Activated CD8-positive, alpha-beta memory T cell treated with anti-CD3 and anti-CD28 coated beads for 1 hour (primary cell): ENCODE measurements at places on chromosomes 2 and 18.

DNA sequence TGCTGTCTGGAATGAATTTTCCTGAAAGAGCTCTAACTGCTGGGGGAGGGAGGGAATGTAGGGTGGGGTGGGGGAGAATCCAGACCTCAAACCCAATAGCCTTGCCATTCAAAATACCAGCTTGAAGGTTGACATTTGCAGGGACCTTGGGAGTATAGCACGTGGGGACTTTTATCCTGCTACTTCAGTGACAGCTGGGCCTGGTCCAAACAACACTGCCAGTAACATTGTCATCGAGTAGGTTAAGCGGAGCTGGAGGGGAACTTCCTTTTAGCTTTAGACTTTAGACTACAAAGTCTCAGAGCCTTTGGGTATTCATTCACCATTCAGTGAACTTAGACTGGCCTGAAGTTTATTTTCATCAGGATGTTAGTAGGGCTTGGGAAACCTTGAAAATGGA is 248.7 kb downstream of the MEIS1 start:
- no peak for DNase-seq

- DNase-seq, result no peak
Observed at GRCh38 chr2:236180831-236181453, 12.8 kb upstream of the GBX2 start.

DNA sequence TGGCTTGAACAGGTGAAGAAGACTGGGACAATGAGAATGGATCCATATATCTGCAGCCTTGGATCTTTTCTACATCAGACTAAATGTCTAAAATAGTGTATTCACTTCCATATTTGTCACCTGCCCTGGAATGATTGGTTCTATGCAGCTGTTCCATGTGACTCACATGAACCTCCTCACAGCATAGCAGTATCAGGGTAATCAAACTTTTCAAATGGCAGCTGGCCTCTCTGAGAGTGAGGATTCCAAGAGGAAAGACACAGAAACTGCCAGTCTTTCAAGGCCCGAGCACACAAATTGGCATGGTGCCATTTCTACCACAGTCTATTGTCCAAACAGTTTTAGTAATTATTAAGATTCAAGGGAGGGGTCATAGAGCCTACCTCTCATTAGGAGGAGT is 859.3 kb downstream of the BCL11A start:
- DNase-seq, result no peak

- DNase-seq, result no peak
Observed at GRCh38 chr18:6107794-6108193, 212.5 kb upstream of the TMEM200C start.

- DNase-seq, result no peak
Observed at GRCh38 chr2:231672617-231673347, 35.5 kb upstream of the PTMA start.

- no peak for DNase-seq
Observed at GRCh38 chr2:176491172-176491904, 222.1 kb downstream of the MTX2 start.

DNA sequence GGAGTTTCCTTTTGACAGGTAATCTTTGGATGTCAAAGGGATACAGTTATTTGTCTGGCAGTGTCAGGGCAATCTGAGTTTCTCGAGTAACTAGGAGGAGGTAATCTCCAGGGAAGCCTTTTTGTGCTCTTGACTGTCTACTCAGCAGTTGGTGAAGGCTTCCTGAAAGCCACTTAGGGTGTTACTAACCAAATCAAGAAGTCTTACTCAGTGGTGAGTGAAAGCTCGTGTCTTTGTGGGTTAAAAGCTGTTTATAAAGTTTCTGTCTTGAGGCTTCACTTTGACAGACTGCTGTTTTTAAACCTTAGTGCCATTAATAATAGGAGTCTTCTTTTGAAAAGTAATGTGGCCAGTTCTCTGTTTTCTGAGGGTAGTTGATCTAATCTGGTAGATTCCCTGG is 1.7 kb downstream of the THSD7B start:
- no peak for DNase-seq

- no peak for DNase-seq
Observed at GRCh38 chr2:224126440-224126839, 87.4 kb upstream of the SERPINE2 start.

DNA sequence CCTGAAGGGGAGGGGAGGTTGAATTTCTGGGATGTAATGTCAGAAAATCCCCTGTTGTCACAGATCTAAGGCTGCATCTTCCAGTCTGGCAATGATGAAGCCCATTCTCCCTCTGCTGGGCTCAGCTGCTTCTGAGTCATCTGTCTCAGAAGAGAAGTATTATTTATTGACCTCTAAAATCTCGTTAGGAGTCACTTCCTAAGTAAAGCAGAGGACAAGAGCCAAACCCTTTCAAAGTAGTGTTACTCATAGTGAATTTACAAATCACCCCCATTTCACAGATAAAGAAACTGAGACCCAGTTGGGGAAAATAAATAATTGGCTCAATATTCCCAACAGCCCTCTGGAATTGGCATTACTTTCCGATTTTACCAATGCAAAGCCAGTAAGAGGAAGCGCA is 167.3 kb upstream of the SKOR2 start:
- no peak for DNase-seq
